ENCODE measurements at places on chromosomes 5 and 9.

GRCh38 chr5:103000089-103000488, 119.8 kb downstream of the GIN1 start:
- DNase-seq = no peak

DNA sequence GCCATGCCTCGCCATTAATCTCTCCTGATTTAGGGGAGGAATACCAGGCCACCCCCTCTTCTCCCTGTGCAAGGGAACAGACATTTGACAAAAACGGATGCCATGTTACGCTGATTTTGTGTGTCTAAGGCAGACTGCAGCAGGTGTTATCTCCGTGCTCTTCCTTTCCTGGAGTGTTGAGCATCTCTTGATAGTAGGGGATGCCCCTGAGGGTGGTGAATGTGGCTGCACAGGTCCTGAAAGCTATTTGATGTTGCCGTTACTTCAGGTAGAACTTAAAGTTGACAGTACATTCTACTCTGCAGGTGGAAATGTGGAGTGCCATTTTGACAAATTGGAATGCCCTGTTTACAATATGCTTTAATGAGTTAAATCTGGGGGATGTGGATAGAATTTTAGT, 21.5 kb downstream of the TENT4A start:
- DNase-seq = no peak

GRCh38 chr9:37454238-37454637, 11.0 kb downstream of the ZBTB5 start:
- DNase-seq = no peak

DNA sequence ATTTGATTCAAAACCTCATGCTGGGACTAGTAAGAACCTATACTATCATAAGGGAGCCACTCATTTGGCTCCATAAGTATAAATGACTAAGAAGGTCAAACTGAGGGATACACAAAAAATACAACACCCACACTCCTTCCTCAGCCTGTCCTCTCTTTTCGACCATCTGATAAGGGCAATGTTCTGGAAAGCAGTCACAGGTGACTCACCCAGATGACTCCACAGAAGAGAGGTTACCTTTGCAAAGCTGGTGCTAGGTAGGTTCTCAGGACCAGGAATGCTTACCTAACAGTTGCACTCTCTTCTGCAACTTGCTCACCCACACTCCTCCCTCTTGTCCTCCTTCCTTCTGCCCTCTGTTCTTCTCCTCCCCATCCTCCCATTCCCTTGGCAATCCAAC, 32.9 kb downstream of the LHFPL2 start:
- no peak for DNase-seq

- DNase-seq = peak; percentile 81
Observed at GRCh38 chr9:131835151-131835910, 95.5 kb upstream of the RAPGEF1 start.

DNA sequence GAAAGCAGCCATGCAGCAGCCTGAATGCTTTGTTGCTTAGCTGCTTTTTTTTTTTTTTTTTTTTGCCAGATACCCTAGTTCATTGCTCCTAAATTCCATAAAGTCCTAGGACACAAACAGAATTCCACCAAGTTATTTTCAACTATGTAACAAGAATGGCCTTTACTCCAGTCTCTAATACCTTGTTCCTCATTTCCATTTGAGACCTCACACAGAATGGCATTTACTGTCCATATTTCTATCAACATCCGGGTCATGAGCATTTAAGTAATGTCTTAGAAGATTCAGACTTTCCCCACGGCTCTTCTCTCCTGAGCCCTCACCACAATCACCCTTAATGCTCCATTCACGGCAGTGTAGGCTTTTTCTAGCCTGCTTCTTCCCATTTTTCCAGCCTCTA, 31.7 kb upstream of the FBXW11 start:
- DNase-seq = no peak
